Fibroblast of the conjunctiva (primary cell): ENCODE measurements at places on chromosomes 3 and 15.

- no peak for DNase-seq
Observed at GRCh38 chr3:195441476-195441991, 1.3 kb downstream of the ACAP2 start.

GRCh38 chr3:20760981-20761380, 575.0 kb upstream of the SGO1 start:
- DNase-seq: no peak

GRCh38 chr3:157160658-157161424, 894 bp upstream of the CCNL1 start:
- DNase-seq: peak; percentile 89

DNA sequence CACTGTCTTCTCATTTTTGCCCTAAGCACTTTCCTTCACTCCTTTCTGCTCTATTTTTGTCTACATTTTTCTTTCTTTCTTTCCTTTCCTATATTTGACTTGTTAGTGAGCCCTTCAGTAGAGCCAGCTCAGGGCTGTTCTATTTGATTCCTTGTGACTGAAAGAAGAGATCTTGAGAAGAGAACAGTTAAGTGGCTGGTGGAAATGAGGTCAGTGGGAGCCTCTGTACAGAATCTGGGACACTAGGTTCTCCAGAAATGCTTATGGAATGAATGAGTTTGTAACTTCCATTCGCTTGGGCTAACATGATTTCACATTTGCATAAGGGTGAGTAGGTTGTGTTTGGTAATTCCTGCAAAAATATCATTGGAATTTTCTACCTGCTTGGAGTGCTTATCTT, 45.6 kb downstream of the CACNA2D3 start:
- DNase-seq: no peak

GRCh38 chr3:42349765-42350594, 60.4 kb downstream of the LYZL4 start:
- no peak for DNase-seq

DNA sequence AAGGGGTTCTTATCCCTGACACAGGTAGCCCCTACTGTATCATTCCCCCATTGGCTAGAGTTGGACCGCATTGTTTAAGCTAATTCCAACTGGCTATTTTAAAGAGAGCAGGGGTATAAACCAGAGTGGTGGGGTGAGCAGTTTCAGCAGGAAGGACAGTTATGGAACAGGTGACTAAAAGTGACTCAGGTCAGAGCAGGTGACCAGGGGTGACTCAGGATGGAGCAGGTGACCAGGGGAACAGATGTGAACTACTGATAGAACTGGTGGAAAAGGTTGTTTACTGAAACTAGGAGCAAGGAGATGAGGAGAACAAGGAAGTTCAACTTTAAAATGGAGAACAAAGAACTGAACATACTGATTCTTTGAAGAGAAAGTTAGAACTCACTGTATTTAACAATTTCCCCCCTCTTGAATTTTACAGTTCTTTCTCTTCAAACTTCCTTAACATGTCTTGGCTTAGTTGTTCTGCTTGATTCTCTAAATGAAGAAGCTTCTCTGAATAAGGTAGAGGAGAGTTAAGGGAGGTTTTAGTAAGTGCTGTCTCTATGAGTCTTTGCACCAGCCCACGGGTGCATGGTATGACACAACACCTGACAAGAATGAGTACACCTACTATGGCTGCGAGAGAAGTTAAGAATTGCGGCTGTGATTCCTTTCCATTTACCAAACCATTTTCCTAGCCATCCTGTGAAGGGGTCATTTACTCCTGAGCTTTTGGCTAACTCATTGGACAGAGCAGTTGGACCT, 83.4 kb upstream of the WNT7A start:
- no peak for DNase-seq

- DNase-seq: peak; percentile 61
Observed at GRCh38 chr3:196518966-196519717, 4.0 kb upstream of the SMCO1 start.

DNA sequence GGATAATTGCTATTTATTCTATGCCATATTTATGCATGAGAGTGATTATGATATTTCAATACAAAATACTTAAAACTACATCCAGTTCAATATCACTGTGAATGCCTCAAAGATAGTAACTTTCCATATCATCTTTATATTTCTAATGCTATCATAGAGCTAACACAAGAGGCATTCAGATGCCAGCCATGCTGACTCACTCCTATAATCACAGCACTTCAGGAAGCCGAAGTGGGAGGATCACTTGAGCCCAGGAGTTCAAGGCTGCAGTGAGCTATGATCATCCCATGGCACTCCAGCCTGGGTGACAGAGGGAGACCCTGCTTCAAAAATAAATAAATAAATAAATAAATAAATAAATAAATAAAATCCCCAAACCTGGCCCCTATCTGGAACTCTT, 498.7 kb downstream of the EPHA3 start:
- DNase-seq: no peak

- no peak for DNase-seq
Observed at GRCh38 chr3:48352546-48352945, 19.1 kb upstream of the SPINK8 start.

DNA sequence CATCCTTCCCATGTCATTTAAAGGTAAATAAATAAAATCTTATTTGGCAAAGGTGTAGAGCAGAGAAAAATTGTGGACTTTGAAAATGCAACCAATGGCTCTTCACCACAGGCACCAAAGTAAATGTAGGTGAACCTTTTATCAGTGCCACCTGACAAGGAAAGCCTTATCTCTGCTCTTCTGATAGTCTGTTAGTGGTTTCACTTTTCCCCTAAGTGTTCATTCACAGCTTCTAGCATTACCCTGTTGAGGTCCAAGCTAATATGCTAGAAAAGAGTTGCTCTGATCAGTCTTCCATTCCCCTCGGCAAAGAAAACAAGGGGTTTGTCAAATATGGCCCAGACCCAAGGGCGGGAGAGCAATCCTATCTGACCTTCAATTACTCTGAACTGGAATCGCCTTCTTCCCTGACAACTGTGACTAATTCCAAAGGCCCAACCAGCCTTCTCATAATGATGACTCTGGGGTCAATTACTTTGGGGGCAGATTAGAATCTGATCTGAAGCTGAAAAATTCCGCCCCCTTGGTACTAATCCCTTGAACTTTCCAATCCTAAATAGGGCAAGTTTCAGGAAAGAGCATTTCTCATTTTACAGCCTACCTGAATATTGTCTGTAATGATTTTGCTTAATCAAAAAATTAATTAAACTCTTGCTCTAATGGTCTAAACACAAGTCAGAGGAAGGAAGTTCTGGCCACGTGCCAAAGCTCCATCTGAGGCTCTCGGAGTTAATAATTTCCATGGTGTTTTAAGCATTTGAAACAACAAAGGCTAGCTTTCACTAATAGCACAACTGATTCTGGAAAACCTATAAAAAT, 52.4 kb downstream of the SETMAR start:
- DNase-seq: no peak

DNA sequence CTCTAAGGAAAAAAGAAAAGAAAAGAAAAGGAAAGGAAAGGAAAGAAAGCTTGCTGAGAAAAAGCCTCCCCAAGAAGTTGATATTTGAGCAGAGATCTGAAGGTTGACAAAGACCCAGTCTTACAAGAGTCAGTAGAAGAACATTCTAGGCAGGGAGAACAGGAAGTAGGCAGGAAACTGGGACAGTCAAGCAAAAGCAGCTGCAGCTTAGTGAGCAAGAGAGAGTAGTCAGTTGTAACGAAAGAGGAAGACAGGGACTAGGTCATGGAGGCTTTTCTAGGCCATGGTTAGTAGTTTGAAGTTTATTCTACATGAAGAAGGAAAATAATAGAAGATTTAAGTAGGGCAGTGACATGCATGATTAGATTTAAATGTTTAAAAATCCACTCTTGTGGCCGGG, 31.8 kb upstream of the KLHL6 start:
- DNase-seq: no peak

GRCh38 chr3:129794311-129795185, 99.0 kb downstream of the TMCC1 start:
- no peak for DNase-seq

DNA sequence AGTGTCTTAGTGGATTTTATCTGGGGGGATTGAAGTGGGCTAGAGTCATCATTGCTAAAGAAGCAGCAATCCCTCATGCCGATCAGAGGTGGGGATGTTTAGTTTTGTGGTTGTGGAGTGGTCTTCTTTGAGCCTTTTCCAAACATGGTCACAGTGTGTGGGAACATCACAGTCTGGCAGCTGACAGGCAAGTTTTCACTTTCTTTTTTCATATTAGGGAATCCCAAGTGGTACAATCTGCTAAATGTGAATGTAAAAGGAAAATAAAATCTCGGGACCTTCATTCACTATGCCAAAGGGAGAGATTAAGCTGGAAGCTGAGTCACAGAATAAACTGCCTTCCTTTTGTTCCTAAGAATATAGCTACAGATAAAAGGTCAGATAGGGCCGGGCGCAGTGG, 10.4 kb upstream of the CX3CR1 start:
- no peak for DNase-seq

- DNase-seq: no peak
Observed at GRCh38 chr3:64131725-64132469, 93.4 kb downstream of the PRICKLE2 start.

DNA sequence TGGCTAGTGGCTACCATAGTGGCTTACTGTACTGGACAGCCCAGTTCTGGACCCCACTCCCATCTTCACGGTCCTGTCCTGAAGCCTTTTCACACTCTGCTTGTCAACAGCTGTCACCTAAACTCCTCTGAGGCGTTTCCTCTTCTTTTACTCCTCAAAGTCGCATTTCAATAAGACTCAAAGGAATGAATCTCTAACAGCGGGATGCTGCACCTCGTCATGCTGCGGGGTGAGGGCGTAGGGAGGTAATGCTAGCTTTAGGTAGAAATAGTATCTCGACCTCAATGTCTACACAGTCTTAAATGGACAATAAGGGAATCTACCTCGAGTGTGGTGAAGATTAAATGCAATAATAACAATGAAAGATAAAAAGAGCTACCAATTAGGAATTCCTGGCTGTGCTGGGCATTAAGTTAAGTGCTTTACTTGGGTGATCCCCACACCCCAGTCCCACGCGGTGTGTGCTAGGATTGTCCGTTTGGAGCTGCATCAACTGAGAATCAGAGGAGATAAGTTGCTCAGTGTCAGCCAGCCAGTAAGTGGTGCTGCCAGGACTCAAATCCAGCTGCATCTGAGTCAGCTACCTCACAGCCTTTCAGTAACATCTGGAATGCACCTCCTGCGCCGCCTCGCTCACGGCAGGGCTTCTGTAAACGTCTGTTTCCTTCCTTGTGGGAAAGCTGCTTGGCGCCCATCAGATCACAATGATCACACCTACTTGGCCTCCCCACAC, 14.0 kb downstream of the PLA2G4D start:
- no peak for DNase-seq

GRCh38 chr15:49290191-49290590, 120.1 kb downstream of the GALK2 start:
- no peak for DNase-seq

GRCh38 chr3:127940116-127940515, 25.1 kb downstream of the KBTBD12 start:
- no peak for DNase-seq

DNA sequence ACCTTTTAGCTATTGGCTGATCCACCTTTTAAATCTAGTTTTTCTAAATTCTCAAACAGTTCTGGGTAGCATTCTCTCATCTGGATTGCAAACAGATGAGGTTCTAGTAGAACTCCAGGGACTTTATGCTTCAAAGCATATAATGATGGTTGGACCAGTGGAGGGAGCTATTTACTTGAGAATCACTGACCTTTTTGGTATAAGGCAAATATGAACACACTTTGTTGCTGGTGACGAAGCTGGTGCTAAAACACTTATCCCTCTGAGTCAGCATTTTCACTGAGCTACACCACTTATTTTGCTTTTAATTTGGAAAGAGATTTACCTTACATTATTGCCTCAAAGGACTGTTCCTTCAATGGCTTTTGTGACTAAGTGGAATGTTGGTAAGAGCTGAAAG, 58.6 kb upstream of the SLITRK3 start:
- DNase-seq: no peak

DNA sequence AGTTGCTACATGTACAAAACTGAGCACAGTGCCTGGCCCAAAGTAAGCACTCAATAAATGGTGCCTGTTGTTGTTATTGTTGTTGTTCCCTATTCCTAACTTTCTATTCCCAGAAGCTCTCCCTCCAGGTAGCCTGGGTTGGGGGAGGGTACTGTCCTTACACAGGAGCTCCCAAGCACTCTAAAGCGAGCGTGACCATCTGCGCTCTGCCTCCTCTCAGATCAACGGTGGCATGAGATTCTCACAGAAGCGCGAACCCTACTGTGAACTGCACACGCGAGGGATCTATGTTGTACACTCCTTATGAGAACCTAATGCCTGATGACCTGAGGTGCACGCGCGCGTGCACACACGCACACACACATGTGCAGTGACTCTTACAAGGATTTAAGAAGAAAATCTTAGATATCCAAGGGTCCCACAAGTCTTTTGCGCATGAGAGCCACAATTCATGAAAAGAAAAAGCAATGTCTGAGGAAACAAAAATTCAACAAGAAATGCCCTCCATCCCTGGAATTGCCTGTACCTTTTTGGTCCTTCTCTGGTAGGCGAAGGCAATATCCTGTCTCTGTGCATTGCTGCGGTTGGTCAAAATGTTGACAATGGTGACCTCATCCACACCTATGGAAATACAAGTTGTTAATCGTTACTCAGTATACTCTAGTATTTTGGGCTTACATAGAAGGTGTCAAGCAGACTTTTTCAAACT, 33.7 kb downstream of the ANXA2 start:
- no peak for DNase-seq

DNA sequence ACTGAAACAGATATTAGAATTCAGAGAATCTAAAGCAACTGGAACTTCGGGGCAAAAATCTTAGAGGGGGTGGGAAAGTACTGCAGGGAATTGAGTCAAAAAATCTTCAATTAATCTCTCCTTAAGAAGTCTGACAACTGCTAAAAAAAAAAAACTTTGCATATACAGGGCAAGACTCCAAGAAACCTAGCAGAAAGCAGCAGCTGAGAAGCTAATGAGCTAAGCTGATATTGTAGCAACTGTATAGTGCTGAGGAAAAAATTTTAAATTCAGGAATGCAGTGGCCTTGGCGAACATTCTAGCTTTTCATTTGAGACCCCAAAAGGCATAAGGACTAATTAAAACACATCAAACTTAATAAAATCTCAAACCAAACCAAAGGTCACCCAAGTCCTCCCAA, 113.6 kb downstream of the SCAPER start:
- no peak for DNase-seq

- DNase-seq: no peak
Observed at GRCh38 chr15:27965546-27965945, 133.6 kb downstream of the OCA2 start.

DNA sequence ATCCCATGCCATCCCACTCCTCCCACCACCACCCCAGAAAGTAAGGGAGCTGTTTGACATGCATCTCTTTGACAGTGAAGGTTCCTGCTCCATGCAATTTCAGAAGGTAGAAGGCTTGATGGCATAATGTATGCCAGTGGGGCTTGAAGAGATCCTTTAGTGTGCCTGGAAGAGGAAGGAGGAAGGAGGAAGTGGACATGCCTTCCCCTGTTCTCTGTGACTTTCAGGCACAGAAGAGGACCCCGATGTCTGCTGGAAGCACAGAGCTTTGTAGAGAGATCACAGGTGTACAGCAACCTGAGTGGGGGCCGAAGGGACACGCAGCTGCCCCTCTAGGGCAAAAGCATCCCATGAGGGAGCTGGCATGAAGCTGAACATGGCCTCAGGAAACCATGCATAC, 171.6 kb downstream of the CD47 start:
- no peak for DNase-seq

- DNase-seq: no peak
Observed at GRCh38 chr15:52361494-52361893, 65.9 kb upstream of the MYO5C start.

- DNase-seq: no peak
Observed at GRCh38 chr3:20743553-20744321, 557.7 kb upstream of the SGO1 start.

GRCh38 chr3:61152071-61152470, 99.2 kb downstream of the FHIT start:
- DNase-seq: no peak
